ENCODE measurements at places on chromosomes 5 and 9. TPM values are rescaled to one million over a fixed set of nuclear protein-coding genes. Genes with fewer than 3 reads are reported as not detected.

NUTM2G gene
- total RNA-seq, result not detected

ZNF300 gene
- 5.0 TPM for total RNA-seq

ARHGAP26 gene
- 60.3 TPM for total RNA-seq

ST8SIA4 gene
- 9.4 TPM for total RNA-seq

INSL6 gene
- total RNA-seq, result not detected

PCDHA4 gene
- total RNA-seq, result 8.0 TPM

CDC20B gene
- 0.20 TPM for total RNA-seq

RORB gene
- total RNA-seq, result 6.5 TPM

ZDHHC11B gene
- total RNA-seq, result 14.5 TPM

TRIM36 gene
- 1.3 TPM for total RNA-seq

NUTM2F gene
- total RNA-seq, result not detected

ARHGEF28 gene
- 29.9 TPM for total RNA-seq

DIPK1B gene
- 8.8 TPM for total RNA-seq

PCSK5 gene
- total RNA-seq, result 78.9 TPM

EQTN gene
- 0.32 TPM for total RNA-seq

MRPL36 gene
- total RNA-seq, result 33.7 TPM

IFNA6 gene
- not detected for total RNA-seq

PCDH12 gene
- 3.6 TPM for total RNA-seq

HMMR gene
- total RNA-seq, result 1.8 TPM

FOXD4L3 gene
- total RNA-seq, result not detected

NEUROG1 gene
- total RNA-seq, result not detected

LAMC3 gene
- total RNA-seq, result 14.2 TPM

SHISAL2B gene
- total RNA-seq, result not detected

LCN6 gene
- total RNA-seq, result 12.8 TPM

SH3TC2 gene
- 2.7 TPM for total RNA-seq

TMCO6 gene
- 20.6 TPM for total RNA-seq

ZNF883 gene
- total RNA-seq, result 4.5 TPM

PCDHB13 gene
- total RNA-seq, result 8.3 TPM

ZNF658 gene
- 4.5 TPM for total RNA-seq

PDCD1LG2 gene
- total RNA-seq, result 0.95 TPM

GRM6 gene
- not detected for total RNA-seq

DMRT2 gene
- not detected for total RNA-seq

TEX48 gene
- not detected for total RNA-seq

TTC16 gene
- total RNA-seq, result 0.26 TPM

STING1 gene
- 35.3 TPM for total RNA-seq

ELL2 gene
- total RNA-seq, result 49.0 TPM

RARS1 gene
- 63.4 TPM for total RNA-seq

SPINK4 gene
- total RNA-seq, result 2.5 TPM

GPSM1 gene
- total RNA-seq, result 24.6 TPM

TXNDC8 gene
- not detected for total RNA-seq

AMBP gene
- 1,366 TPM for total RNA-seq

N4BP3 gene
- total RNA-seq, result 1.2 TPM

CDH9 gene
- total RNA-seq, result not detected

CDO1 gene
- 10.8 TPM for total RNA-seq

CCDC112 gene
- 4.1 TPM for total RNA-seq

BAAT gene
- total RNA-seq, result 117 TPM

PCDHGC4 gene
- total RNA-seq, result 2.6 TPM

ACOT12 gene
- 0.75 TPM for total RNA-seq

SSBP2 gene
- 67.5 TPM for total RNA-seq

PPP3R2 gene
- total RNA-seq, result not detected

SPAAR gene
- 0.83 TPM for total RNA-seq

NKD2 gene
- total RNA-seq, result 7.6 TPM

CER1 gene
- total RNA-seq, result not detected

CCDC183 gene
- 2.3 TPM for total RNA-seq

PCDHB10 gene
- total RNA-seq, result 2.5 TPM

AP3B1 gene
- 37.1 TPM for total RNA-seq

Data from mucosa of gallbladder (tissue), 1 donor.